ENCODE measurements at places on chromosomes 7 and 10.

GRCh38 chr10:122549636-122550035 is 10.9 kb upstream of the DMBT1 start:
- no peak for DNase-seq

- no peak for DNase-seq
Measured at GRCh38 chr7:142887282-142888015, 1.9 kb upstream of the TRPV6 start.

DNA sequence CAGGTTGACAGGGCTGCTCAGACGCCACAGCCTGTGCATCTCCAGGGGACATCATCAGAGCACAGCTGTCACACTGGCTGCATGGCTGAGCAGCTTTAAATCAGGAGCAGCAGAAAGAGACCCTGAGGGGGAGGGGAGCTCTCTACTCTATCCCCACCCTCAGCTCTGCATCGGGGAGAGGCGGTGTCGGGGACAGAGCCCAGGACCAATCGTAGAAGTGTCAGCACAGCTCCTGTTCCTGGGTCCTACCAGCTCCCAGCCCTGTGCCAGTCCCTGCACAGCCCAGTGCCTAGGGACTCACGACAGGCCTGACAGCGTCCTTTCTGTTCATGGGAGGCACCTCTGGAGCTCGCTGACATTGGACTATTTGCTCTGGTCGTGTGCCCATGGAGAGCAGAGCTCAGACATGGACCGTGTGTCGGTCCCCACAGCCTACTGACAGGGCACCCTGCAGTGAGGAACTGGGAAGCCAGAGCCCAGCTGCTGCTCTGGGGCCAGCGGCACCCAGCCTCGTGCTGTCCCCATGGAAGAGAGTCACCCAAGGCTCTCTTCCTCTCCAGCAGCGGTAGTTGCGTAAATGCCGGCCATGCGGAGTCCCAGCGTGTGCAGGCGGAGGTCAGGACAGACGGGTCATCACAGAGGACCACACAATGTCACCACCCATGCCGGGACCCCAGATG is 20.4 kb upstream of the ANTXRL start:
- DNase-seq: no peak

- DNase-seq: no peak
Measured at GRCh38 chr10:50618624-50619023, 5.1 kb downstream of the SGMS1 start.

DNA sequence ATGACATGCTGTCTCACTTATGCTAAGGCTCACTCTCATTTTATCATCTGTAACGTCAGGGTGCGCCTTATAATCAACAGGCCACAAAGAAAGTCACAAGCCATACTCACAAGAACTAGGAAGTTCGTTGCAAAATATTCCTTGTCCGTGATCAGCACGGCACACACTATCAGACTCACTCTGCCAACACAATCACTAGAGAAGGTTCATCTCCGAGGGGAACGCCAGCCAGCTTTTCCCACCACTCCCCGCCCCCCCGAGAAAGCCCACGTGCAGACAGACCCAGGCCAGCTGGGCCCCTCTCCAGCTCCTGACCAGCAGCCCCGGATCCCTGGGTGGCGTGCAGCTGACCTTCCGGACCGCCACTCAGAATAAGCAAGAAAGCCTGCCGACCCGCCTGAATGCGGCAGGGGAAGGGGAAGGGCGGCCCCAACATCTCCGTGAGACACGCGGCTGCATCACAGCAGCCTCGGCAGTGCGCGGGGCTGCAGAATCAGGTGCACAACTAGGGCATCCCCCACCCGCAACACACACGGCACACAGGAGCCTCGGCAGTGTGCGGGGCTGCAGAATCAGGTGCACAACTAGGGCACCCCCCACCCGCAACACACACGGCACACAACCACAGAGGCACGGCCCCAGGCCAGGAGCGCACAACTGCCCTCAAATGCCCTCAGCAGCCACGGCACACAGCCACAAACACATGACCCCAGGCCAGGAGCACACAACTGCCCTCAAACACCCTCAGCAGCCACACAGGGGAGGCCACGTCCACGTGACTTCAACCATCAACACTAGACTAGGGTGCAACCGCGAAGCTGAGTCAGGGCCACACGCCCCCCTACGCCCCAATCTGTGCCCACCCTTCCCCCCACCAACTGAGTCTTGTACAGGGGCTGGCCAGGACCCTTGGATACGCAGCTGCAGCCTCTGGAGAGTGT is 2.5 kb upstream of the GPR146 start:
- no peak for DNase-seq

GRCh38 chr10:3272300-3272699 is 99.7 kb upstream of the PITRM1 start:
- no peak for DNase-seq

DNA sequence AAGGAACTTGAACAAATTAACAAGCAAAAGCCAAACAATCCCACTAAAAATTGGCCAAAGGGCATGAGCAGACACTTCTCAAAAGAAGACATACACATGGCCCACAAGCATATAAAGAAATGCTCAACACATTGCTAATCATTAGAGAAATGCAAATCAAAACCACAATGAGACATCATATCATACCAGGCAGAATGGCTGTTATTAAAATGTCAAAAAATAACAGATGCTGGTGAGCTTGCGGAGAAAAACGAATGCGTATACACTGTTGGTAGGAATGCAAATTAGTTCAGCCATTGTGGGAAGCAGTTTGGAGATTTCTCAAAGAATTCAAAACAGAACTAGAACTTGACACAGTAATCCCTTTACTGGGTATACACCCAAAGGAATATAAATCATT is 311.7 kb upstream of the HPS1 start:
- no peak for DNase-seq

GRCh38 chr10:43250615-43251418 is 16.0 kb downstream of the RASGEF1A start:
- no peak for DNase-seq

DNA sequence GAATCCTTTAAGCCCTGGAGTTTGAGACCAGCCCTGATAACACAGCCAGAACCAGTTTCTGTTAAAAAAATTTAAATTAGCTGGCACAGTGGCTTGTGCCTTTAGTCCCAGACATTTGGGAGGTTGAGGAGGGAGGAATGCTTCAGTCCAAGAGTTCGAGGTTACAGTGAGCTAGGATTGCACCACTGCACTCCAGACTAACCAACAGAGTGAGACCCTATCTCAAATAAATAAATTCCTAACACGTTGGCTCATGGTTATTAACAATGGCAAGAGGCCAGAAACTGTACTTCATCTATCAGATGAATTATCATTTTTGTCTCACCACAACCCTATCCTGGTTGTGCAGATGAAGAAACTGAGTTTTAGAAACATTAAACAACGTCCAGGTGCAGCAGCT is 2.1 kb upstream of the PPIA start:
- DNase-seq: no peak

GRCh38 chr10:100020886-100021253 is 11.1 kb upstream of the DNMBP start:
- no peak for DNase-seq

DNA sequence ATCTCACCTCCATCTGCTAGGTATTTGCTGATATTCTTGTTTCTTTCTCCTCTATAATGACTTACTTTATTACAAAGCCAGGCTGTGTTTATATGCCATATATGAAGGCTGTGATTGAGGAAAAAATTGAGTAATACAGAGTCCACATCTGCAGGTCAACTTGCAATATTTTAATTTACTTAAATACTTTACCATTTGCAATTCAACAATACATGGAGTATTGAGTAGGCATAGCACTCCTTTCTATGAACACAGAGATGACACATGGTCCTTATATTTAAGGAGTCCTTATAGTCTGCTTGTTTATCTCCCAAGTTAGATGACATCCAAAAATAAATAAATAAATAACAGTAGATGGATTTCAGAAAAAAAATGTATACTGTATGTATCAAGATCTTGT is 96.4 kb downstream of the LRRC18 start:
- no peak for DNase-seq

GRCh38 chr10:46298477-46299285 is 11.9 kb downstream of the ANTXRL start:
- DNase-seq: no peak

DNA sequence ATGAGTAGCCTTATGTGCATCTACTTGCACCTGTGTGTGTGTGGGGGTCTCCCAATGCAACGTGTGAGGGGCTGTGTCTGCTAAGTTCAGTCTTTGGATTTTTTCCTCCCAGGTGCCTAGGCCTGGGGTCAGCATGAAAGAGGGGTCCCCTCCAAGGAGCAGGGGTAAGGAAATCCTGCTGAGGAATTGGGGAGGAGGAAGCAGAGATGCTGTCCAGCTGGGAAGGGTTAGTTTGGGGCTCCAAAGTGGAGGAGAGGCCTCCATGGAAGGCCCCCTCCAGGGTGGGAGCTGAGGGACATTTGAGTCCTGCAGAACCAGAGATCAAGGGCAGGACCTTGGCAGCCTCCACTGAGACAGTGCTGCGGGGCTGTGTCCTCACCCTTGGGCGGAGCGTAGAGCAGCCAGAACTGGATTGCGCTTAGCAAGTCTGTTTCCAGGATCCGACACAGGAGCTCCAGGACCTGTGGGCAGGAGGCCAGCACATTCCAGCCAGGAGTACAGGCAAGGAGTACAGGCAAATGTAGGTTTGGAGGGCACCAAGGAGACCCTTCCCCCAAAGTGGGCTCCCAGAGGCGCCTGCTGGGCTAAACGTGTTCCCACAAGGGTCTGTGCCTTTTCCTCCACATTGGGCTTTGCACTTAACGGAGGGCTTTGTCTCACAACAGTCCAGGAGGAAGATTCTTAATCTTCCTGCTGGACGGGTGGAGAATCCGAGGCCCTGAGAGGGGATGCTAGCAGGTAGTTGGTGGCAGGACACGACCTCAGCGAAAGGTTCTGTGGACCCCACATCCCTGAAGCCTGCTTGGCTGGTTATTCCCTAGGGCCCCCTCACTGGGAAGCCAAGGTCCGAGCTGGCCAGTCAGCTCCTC is 10.1 kb downstream of the TBATA start:
- DNase-seq: no peak

DNA sequence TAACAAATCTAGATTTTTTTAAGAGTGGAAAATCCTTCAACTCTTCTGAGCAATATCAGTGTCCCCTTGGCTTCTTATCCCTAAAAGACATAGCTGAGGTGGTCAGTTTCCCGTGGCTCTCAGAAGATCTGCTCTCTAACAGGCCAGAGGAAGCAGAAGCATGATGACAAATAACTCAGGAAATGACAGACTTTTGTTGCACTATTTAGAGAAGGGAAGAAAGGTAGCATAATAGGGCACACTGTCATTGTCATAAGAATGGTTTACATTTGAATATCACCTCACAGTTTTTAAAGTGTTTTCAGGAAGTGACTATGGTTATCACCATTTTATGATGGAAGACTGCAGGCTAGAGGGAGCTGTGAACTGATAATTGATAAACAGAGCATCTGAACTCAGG is 33.6 kb upstream of the RAPGEF5 start:
- no peak for DNase-seq

- no peak for DNase-seq
Measured at GRCh38 chr10:72564596-72564995, 61.3 kb downstream of the MICU1 start.

DNA sequence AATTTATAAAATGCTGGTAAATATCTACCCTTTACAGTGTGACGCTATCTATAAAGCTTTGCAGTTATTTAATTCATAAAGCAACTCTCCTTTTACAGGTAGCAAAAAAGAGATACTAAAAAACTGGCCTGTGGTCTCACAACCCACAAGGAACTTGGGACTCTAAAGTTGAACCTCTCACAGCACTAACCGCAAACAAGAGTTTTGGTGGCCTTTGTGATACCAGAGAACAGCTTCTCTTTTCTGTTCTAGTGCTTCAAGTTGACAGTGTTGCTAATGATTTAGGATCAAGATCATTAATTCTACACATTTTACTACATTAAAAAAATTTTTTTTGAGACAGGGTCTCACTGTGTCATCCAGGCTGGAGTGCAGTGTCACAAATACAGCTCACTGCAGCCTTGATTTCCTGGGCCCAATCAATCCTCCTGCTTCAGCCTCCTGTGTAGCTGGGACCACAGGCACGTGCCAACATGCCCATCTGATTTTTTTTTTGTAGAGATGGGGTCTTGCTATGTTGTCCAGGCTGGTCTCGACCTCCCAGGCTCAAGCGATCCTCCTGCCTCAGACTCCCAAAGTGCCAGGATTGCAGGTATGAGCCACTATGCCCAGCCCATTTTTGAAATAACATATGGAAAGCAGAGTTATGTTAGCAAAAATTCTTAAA is 56.0 kb upstream of the ST8SIA6 start:
- no peak for DNase-seq

GRCh38 chr10:19097151-19097550 is 48.5 kb downstream of the MALRD1 start:
- DNase-seq: no peak

- no peak for DNase-seq
Measured at GRCh38 chr10:111107846-111108245, 31.0 kb downstream of the ADRA2A start.

DNA sequence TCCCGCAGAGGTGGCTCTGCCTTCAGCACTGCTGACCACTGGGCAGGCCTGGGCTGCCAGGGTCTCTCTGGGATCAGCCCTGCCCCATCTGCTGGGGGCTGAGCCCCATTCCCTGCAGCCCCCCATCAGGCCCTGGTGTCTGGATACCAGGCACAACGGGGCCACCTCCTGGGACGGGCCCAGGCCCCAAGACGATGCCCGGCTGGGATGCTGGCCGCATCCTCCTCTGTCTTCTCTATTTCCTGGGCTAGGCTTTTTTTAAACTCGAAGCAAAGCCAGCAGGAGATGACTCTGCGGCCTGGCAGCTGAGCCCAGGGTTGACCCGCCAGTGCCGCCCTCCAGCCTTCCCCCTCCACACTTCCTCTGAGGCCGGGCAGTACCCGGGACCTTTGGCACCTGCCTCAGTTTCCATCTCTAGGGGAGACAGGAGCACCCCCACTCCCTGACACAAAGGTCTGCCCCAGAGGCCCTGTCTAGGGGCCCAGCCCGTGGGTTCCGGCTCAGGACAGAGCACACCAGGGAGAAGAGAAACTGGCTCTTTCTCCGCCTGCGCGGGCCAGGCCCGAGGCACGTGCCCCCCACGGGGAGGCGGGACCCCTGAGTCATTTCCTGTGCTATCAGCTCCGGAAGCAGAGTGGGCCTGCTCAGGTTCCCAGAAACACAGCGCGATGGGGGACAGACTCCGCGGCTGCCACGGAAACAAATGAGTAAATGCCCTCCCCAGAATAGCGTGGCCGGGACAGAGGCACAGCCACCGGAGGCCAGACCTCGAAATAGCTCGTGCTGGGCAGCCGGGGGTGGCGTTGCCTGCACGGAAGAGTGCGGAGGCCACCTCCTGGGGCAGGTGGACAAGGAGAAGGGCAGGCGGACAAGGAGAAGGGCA is 84.6 kb upstream of the PDGFA start:
- peak; percentile 62 for DNase-seq

DNA sequence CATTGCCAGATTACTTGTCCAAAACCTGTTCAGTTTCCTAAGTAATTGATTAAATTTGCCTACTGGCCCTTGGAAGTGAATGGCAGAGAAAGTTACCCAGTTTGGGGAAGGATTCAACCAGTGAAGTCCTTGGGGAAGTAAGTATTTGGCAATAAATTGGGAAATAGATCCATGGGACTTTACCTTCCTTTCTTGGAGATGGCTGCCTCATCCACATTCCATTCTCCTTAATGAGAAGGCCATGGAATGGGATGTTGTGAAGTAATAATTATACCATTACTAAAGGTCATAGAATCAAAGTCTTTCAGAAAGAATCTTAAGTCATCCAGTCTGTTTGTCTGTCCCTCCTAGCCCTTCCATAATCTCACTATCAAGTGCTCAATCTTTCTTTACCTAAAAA is 4.5 kb upstream of the COPG2 start:
- no peak for DNase-seq
